ENCODE measurements at places on chromosomes 7 and 10. TPM values are rescaled to one million over a fixed set of nuclear protein-coding genes. Genes with fewer than 3 reads are reported as not detected.

SLC35G1 gene
- polyA plus RNA-seq = 4.7 TPM

- DNase-seq = no peak
Measured at GRCh38 chr10:12635127-12635541, 285.8 kb downstream of the CAMK1D start.

GRCh38 chr10:96505150-96506136 is 8.3 kb downstream of the TLL2 start:
- peak; percentile 89 for DNase-seq

DNA sequence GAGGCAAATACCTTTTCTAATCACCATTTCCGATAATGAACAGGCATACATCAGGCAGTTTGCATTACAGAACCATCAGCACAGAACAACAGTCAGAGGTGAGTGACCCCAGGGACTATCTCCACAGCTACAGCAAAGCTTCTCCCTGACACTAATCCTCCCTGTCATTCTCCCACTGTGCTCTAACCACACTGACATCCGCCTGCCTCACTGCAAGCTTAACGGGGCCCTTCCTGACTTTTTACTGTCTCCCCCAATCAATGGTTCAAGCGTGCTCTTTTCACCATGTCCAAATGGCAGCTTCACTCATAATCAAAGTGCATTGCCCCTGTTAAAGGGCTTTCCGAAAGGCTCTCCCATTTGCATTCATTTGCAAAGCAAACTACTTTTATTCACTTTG is 196.3 kb downstream of the DNAJC1 start:
- no peak for DNase-seq

- no peak for DNase-seq
Measured at GRCh38 chr10:93495654-93496321, 624 bp upstream of the CEP55 start.

GRCh38 chr7:16114633-16115032 is 306.7 kb downstream of the CRPPA start:
- DNase-seq = no peak

DNA sequence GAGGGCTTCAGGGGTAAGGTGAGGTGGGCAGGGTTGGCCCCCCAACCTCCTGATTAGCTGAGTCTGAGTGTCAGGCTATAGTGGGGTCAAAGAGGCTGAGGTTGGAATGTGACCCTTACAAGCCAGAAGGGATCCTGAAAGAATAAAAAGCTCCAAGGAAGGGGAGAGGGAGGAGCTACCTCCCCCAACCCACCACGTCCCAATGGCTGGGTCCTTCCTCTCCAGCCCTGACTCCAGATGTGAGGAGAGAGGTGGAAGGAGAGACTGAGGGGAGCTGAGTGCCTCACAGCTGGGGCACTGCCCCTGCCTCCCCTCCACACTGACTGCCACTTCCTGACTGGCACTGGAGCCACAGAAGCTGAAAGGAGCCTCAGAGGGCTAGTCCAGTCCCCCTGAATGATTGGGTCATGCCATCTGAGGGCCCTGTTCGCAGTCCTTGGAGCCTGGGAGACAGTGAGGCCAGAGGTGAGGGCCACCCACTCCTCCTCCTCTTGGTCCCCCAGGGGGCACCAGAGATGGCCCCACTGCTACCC is 20.6 kb downstream of the IMPDH1 start:
- DNase-seq = no peak

- no peak for DNase-seq
Measured at GRCh38 chr7:114856625-114857024, 65.3 kb upstream of the MDFIC start.

Data from keratinocyte (primary cell).